Left lobe of liver (tissue), 2 donors: ENCODE measurements at places on chromosomes 13 and 19. TPM values are rescaled to one million over a fixed set of nuclear protein-coding genes. Genes with fewer than 3 reads are reported as not detected.
A peak's percentile ranks its signal among the peaks of the same experiment; 100 is the strongest.

The PRX gene
- 0.70 TPM for total RNA-seq

DNA sequence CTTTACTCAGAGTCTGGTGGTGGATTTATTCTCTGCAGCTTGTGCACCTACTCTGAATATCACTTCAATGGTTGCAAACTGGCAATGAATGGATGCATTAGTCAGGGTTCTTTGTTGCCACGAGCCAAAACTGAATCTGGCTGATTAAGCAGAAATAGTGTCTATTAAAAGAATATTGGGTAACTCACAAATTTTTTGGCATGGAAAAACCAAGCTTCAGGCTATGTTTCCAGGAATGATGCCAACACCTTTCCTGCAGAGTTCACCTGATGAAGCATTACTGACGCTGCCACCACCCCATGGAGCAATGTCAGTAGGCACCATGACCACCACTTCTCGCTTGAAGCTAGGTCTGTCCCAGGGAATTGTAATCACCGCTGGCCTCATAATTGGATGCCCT is 597.8 kb upstream of the SLC10A2 start:
- peak; percentile 71 for DNase-seq

- no peak for DNase-seq
Measured at GRCh38 chr19:45346449-45346848, 5.9 kb downstream of the KLC3 start.

DNA sequence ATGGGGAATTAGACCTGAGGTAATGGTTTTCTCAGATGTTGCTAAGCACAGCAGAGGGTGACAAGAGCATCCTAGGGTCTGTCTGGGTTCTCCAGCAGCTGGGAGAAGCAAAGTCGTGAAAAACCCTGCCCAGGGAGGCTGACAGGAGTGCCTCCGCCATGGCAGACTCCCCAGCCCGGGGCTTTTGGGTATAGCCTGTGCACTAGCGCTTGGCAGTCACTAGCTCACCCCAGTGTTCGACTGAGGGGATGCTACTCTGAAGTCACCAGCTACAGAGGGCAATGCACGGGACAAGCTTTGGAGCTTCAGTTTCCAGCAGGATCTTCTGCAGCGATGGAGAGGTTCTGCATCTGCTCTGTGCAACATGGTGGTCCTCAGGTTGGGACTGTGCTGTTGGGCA is 87.5 kb downstream of the ING1 start:
- DNase-seq: no peak
